ENCODE measurements at places on chromosomes 7 and 10.

DNA sequence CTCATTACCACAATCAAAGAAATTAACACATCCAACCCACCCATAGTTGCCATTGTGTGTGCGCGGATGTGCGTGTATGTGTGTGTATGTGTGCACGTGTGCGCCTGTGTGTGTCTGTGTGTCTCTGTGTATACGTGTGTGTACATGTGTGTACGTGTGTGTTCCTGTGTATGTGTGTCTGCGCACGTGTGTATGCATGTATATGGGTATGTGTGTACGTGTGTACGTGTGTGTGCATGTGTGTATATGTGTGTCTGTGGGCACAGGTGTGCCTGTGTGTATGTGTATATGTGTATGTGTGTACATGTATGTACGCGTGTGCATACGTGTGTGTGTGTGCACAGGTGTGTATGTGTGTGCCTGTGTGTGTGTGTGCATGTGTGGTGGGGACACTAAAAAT lies 48.9 kb downstream of the EGFR start:
- DNase-seq: no peak

- DNase-seq: no peak
Observed at GRCh38 chr7:121102619-121103018, 114.1 kb downstream of the CPED1 start.

DNA sequence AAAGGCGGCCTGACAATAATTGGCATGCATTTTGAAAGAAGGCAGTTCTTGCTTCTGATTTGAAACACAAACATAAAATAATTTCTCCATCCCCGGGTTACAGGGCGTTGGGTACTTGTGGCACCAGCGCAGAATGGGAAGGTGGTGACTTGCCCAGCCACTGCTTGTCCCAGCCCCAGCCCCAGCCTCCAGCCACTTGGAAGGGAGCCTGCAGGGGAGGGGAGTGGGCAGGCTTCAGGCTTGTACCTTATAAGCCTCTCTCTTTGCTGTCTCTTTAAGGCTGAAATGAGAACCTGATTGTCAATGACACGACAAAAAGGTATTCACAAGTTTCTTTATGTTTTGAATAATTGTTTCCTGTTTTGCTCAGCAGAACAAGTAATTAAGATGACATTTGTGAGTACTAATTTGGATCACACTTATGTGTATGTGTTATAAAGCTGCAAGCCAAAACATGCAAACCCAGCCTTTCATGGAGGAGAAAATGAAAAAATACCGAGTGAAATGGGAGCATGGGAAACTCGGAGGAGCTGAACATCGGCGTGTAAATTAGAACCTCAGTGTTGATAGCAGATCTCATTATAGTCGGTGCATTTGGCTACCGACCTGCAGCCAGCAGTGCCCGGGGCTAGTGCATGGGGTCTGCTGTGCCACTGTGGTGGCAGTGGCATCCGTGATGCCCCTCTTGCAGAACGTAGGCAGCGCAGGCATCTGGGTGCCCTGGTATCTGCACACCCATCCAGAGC lies 129.9 kb downstream of the EBF3 start:
- DNase-seq: no peak

DNA sequence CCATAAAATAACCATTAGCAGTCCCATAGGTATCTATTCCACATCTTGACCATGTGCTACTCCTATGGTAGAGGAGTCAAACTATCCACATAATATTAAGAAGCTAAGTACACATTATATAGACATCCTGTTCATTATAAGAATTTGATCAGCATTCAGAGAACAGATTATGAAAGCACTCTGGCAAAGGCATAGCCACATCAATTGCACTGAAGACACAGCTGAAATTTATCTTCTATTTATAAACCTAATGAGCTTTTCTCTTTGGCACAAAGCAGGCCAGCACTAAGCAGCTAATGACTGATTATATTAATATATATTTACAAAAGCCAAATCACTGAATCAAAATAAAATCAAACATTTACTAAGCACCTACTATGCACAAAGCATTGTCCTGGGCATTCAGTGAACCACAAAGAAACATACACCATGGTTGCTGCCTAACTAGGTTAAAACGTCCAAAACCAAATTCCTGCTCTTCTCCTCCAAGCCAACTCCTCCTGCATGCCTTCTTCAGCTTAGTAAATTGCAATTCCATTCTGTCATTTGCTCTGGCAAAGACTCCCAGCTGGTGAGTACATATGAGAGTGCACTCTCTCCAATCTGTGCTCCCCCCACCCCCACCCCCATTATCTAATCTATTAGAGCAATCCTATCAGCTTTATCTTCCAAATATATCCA lies 122.6 kb upstream of the ASAH2 start:
- no peak for DNase-seq
